Activated CD4-positive, CD25-positive, alpha-beta regulatory T cell treated with anti-CD3 and anti-CD28 coated beads, Interleukin-2, amount 50 U/mL, for 24 hours (primary cell): ENCODE measurements at places on chromosomes 6 and 20.

- ATAC-seq = no peak
These were observed 49.6 kb upstream of the PTPRK start for GRCh38 chr6:128569732-128570679.

GRCh38 chr20:48760403-48760983, 67.3 kb downstream of the PREX1 start:
- ATAC-seq = peak; percentile 85

DNA sequence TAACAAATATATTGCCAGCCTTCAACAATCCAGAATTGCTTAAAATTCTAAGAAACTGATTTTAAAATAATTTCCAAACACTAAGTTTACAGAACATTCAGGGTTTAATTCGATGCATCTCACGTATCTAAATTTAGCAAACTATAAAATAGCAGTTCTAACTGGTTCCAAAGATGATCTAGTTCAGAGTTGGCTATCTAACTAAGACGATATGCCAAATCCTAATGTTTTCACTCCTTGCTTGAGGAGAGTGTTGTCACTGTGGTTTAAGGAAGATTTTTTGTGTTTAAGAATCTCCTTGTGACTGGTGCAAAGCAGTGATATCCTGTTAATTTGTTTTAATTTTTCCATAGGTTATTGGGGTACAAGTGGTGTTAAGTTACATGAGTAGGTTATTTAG, 311.5 kb upstream of the ID4 start:
- no peak for ATAC-seq

DNA sequence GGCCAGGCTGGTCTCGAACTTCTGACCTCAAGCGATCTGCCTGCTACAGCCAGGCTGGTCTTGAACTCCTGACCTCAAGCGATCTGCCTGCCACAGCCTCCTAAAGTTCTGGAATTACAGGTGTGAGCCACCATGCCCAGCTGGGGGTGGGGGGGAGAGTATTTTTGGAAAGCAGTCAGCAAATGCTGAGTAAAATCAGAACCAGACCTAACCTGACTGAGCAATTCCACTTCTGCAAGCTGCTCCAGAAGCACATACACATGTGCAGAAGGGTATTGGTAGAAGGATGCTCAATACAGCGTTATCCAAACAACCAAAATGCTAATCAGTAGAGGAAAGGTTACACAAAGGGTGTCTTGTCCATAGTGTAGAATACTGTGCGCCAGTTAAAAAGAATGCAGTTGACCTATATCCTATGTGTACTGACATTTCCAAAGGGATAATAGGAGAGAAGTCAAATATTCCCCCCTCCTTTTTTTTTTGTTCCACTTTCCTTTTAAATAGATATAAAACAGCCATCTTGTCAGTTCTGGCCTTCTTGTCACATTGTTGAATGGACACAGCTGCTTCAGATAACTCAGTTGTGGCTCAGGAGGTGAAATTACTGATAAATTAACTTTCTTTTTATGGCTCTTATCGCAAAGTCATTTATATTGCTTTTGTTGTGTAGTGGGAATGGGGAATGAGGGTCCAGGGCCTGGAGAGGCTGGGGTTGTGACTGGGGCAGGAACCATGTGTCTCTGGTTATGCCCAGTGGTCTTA, 74.6 kb downstream of the DTD1 start:
- peak; percentile 13 for ATAC-seq

GRCh38 chr6:150203871-150204545, 61.2 kb downstream of the PPP1R14C start:
- ATAC-seq = no peak

- ATAC-seq = peak; percentile 35
These were observed 611 bp downstream of the EPB41L2 start for GRCh38 chr6:131062241-131063027.

DNA sequence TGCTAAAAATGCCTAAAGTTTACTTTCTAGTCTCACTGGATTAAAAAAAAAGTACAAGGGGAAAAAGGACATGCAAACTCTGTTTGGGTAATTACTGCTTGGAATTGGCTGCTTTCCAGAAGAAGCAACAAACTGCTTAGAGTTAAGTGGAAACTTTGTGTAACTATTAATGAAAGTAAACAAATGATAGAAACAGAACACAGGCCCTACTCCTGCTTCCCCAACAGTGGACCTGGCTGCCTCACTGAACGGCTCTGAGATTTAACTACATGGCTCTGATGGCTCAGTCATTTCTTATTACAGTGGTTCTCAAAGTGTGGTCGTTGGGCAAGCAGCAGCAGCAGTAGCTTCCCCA, 108.5 kb downstream of the MAN1A1 start:
- ATAC-seq = no peak

DNA sequence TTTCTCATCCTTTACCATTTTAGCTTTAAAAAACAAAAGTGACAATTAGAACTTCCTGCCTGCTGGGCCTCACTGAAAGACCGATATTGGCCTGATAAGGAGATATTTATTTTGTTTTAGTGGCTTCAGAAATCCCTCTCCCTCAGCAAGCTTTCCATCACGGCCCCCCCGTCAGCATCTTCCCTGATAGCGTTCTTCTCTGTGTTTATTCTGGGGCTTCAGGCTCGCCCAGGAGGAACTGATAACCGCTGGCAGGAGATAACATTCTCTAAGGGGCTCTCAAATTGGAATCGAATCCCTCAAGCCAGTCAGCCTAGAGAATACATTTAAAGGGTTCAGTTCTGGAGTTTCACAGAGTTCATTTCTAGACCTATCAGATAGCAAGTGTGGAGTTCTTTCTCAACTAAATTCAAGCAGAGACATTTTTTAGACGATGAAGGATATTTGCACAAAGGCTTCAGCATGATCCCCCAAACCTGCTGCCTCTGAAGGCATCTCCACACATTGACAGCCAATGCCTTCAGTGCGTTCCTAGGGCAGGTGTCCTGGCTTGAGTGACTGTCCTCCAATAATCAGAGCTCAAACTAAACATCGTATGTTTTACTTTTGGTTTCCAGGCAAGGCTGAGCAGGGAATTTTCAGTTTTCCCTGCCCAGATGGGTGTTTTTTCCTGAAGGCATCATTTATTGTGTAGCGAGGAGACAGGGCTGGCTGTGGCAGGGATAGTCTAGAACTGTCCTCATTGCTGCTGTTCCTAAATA, 17.0 kb downstream of the PRDM1 start:
- ATAC-seq = no peak

DNA sequence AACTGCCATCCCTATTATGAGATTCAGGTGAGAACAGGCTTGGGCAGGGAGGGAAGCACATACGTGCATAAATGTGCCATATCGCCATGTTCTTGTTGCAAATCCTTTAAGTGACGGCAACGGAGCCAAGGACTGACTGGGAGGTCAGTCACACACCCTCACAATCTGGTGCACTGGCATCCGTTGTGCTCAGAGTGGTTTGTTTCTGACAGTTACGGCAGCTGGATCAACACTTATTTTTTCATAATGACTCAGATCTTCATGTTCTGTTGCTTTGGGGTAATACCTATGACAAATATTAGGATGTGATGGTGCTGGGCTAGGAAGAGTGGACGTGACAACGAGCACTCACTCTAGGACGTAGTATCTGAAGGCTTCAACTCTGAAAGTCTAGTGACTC, 56.2 kb upstream of the PREP start:
- peak; percentile 85 for ATAC-seq

- ATAC-seq = no peak
These were observed 1.4 kb downstream of the SYNGAP1 start for GRCh38 chr6:33421344-33421643.

DNA sequence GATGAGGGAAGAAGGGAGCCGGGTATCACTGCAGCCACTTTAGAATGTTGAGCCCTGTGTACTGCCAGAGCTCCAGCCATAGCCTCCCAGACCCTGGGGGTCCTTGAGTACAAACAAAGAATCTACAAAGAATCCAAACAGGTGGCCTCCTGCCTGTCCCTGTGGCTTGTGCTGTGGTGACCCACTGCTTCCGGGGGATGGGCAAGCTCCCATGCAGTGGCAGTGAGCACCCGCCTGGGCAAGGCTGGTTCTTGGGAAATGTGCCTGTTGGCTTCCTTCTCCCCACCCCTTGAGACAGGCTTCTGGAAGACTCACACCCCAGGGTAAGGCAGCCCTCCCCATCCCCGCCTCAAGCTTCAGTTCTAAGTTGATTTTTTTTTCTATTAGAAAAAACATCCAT, 13.9 kb downstream of the SIRPA start:
- ATAC-seq = no peak

DNA sequence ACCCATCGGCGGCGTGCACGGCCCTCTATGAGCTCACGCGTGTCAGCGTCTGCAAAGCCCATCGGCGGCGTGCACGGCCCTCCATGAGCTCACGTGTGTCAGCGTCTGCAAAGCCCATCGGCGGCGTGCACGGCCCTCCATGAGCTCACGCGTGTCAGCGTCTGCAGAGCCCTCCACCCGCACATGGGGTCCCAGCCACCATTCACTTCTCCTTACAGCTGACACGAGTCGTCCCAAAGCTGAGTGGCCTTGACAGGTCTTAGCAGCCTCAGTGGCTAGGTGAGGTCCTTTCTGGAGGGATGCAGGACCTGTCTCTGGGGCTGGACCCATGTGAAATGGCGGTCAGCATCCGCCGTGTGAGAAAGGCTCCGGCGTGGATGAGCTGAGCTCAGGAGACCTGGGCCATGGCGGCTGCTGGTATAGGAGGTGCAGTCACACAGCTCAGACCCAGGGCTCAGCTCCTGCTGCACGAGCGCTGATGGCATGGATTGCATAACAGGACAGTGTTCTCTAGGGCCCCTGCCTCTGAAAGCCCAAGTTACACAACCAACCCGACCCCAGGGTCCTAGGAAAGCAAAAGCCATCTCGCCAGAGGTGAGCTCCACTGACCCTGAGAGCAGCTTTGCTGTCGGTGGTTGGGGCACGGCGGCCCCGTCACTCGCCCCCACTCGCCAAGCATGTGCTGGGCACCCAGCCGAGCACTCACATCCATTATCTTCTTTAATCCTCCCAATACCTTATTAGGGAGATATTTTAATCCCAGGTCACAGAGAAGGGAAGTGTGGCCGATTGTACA, 38.9 kb downstream of the DLL1 start:
- ATAC-seq = no peak

GRCh38 chr20:14446446-14446845, 109.0 kb upstream of the FLRT3 start:
- no peak for ATAC-seq

DNA sequence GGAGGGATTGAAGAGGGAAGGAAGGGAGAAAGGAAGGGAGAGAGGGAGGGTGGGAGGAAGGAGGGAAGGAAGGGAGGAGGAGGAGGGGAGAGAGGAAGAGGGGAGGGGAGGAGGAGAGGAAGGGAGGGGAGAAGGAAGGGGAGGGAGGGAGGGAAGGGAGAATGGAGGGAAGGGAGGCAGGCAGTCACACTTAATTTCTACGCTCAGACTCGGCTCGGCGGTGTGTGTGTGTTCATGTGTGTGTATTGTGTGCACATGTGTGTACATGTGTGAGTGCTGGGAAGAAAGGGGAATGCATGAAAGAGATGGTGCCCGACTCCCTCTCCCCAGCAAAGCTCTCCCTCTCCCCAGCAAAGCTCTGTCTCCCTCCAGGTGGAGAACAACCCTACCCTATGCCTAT, 79.1 kb upstream of the AFDN start:
- ATAC-seq = no peak

DNA sequence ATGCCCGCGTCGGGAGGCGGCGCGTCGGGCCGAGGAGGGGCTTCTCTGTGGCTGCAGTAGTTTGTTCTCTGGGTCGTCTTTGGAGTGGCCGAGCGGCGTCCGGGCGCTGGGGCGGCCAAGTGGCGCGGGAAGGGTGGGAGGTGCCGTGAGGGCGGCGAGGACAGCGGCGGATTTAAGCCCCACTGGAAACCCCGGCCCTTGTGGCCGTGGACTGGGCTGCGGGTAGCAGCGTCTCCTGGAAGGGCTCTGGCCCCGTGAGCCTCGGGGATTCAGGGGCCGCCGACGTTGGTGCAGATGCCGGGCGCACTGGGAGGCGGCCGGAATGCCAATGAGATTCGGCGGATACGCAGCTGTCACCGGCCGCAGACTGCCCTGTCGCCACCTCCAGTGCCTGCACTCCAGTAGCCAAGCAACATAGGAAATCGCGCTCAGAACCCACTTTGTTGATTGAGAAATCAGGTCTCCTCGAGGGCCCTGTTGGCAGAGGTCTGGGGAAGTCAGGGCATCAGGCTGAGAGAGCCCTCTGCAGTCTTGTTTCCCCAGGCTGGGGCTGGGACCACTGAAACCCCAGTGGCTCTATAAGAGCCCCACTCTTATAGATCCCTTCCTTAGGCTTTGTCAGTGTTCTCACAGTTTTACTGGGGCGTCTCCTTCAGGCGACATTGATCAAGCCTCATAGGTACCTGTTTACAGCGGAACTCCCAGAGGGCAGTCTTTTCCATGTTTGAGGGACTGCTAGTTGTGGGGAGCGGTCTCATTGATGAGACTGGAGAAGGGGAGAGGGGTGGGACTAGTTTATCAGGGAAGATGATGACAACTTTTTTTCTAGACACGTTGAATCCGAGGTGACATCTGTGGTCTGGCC, 642 bp downstream of the GZF1 start:
- no peak for ATAC-seq

DNA sequence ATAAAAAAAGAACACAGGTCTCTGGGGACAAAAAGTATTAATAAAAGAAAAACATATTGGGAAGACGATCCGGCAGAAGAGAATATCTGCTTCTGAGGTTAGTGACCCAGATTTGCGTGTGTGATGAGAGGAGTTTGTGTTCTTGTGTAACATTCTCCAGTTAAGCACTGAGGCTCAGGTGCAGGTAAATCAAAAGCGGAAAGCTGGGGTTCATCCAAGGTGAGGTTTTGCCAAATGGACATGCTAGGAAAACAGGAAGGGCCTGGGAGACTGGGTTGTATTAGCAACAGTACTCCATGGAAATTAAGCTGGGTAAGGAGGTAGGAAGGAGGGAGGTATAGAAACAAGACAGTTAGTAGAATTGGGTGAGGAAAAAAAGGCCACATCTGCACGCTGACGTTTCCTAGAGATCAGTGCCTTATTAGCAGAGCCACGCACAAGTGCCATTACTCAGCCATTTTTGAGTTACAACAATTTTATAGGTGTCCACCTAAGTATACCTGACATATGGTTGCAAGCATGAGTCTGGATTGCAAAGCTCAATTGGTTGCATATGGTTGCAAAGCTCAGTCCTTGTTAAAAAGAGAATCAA, 139.6 kb downstream of the ZMYND8 start:
- ATAC-seq = no peak

DNA sequence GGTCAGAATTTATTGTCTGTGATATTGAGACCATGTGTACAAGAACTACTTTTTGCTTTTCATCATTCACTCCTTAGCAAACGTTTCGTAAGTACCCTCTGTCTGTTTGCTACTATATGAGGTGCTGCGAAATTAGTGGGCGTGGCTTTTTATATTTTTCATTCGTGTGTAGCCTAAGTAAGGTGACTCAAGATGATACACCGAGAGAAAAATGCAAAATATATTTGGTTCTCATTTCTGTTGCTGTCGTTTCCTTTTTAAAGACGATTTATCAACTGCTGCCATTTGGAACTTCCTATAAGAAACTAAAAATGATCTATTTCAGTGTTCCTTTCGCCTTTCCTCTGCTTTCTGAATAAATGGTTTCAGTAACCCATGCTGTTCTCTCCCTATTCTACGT, 61.2 kb downstream of the VAPB start:
- no peak for ATAC-seq

GRCh38 chr20:10978713-10979112, 304.9 kb upstream of the JAG1 start:
- ATAC-seq = no peak

- ATAC-seq = no peak
These were observed 605.1 kb upstream of the ID4 start for GRCh38 chr6:19231878-19232561.
